ENCODE measurements at places on chromosomes 3 and 15.

DNA sequence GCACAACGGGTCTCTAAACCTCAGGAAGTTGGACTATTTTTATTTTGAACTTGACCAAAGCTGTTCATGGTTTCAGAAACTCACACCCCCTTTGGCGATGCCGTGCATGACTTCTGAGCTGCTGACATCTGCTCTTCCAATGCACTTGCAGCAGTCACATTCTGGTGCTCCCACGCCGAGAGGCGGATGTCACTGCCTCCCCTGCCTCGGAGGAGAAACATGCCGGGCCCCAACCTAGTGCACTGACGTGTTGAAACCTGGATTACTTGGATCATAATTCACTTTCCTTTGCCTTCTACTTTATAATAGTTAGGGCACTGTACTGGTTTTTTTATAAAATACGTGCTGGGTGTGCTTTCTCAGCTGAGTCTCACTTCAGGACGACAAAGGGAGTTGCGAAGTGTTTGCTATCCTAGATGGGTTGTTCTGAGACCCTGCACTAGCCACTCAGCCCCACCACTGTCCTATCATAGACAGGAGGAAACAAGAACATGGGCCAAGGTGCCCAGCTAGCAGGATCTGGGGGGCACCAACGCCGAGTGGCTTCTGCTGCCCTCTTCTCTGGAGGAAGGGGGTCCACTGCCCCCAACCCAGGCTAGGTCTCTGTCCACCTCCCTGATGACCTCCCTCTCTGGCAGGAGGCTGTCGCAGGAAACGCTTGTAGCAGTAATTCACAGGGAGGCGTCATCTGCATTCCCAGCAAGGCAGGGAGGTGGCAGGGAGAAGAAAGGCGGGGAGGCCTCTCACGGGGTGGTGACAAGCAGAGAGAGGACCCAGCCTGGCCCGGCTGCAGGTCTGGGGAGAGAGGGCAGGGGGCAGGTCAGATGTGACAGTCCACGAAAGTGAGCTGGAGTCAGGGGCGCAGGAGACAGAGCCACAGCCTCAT is 158.8 kb upstream of the IQSEC1 start:
- DNase-seq, result peak; percentile 13

- no peak for DNase-seq
Measured at GRCh38 chr3:8724108-8724752, 9.4 kb upstream of the CAV3 start.

DNA sequence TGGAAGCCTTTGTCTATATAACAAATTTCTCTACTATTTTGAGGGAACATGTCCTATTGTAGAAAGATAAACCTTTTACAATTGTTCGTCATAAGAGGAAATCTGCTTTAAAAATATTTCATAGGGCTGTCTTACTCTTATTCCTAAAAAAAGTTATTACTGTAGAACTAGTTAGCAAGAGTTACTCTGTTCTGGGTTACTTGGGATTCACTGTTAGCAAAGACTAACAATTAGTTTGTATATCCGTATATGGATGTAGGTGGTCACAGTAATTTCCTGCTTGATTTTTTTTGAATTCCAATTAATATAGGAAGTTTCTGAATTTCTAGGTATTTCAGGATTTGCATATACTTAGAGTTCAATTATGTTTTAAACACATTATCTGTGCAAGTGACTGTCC is 413.5 kb downstream of the RBMS3 start:
- DNase-seq, result no peak

DNA sequence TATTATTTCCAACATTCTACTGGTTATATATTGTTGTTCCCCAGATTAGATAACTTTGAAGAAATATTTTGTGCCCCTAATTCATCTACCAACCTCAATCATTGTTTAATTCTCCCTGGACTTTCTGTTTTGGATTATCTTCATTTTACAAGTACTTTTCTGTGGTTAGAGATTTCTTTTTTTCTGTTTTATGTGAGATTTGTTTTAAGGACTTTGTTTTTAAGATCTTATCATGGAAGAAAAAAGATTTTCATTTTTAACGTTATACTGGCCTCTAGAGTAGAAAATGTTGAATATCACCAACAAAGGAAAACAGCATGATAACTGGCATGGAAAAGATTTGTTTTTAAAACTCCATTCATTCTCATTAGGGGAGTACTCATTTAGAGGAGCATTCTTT is 210.9 kb upstream of the KCNMB2 start:
- peak; percentile 22 for DNase-seq

- DNase-seq, result peak; percentile 57
Measured at GRCh38 chr15:82108489-82109078, 62.8 kb upstream of the MEX3B start.

DNA sequence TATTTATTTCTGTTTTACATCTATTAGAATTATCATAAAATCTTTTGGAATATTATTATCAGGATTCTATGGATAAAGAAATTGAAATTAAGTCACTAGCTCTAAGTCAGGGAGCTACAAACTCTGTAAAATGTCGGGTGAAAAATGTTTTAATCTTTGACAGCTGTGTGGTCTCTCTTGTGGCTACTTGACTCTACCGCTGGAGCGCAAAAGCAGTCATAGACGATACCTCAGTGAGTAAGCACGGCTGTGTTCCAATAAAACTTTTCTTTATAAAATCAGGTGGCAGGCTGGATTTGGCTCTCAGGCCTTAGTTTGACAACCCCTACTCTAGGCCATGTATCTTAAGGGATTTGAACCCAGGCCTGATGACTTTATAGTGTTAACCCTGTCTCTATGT is 88.5 kb upstream of the PFN2 start:
- no peak for DNase-seq

- DNase-seq, result peak; percentile 27
Measured at GRCh38 chr3:8001712-8002111, 499.9 kb upstream of the LMCD1 start.

GRCh38 chr15:63260791-63261190 is 16.6 kb upstream of the APH1B start:
- DNase-seq, result no peak

DNA sequence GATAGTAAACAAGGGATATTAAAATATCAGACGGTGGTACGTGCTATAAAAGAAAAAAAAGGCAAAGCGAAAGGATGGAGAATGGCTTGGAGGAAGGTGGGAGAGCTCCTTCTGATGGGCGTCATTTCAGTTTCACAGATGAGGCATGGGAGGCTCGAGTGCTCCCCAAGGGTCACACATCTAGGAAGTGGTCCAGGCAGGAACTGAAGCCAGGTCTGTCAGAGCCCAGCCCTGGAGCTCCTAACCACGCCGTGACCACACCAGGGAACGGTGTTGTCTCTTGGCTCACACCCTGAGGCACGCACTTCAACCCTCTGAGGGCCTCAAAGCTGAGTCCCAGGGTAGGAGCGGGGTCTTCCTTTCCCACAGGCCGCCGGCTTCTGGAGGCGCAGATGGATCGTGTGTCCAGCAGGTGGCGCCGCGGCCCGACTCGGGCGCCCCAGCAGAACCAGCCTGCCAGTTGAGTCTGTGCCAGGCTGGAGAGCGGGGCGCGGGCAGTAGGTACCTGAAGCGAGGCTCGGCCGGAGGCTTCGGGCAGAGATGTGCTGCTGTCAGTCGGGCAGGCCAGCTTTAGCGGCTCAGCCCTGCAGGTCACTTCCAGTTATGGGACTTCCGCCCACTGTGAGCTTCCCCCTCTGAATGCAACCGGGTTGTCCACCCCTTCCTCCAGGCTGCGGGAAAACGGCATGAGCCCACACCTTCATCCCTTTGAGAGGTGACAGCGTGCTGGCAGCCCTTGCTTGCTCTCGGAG is 68.1 kb downstream of the SLC6A1 start:
- DNase-seq, result peak; percentile 89

DNA sequence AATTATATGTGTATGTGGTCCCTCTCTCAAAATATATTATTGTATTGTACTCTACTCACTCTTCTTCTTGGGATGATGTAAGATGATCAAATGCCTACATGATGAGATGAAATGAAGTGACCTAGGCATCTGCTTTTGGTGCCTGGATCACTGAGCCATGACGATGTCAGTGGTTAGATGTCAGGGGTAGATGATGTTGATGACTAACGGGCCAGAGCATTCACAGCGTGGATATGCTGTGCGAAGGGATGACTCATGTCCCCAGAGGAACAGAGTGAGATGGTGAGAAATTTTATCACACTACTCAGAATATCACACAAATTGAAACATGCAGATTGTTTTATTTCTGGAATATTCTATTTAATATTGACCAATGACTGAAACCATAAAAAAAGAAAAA is 233.9 kb upstream of the CADM2 start:
- no peak for DNase-seq

DNA sequence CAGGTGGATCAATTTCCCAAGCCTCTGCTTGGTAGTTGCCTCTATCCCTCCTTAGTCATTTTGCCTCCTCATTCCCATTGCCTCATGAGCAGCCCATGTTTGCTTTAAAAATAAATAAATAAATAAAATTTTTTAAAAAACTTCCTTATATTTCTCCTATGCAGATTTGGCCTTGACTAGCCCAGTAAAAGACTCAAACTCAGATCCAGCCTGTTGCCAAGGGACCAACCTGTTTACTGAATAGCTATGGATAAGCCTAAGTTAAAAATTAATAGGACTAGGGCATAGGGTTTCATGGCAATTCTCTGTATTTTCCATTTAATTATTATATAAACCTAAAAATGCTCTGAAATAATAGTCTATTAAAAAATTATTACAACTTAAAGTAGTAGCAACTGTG is 384.4 kb downstream of the RSL24D1 start:
- DNase-seq, result no peak

- DNase-seq, result no peak
Measured at GRCh38 chr3:25377042-25377441, 51.0 kb upstream of the RARB start.

- no peak for DNase-seq
Measured at GRCh38 chr3:195597848-195598247, 14.1 kb upstream of the APOD start.

- no peak for DNase-seq
Measured at GRCh38 chr3:134375582-134376384, 1.5 kb upstream of the AMOTL2 start.

GRCh38 chr3:87033205-87033604 is 42.3 kb upstream of the VGLL3 start:
- no peak for DNase-seq

DNA sequence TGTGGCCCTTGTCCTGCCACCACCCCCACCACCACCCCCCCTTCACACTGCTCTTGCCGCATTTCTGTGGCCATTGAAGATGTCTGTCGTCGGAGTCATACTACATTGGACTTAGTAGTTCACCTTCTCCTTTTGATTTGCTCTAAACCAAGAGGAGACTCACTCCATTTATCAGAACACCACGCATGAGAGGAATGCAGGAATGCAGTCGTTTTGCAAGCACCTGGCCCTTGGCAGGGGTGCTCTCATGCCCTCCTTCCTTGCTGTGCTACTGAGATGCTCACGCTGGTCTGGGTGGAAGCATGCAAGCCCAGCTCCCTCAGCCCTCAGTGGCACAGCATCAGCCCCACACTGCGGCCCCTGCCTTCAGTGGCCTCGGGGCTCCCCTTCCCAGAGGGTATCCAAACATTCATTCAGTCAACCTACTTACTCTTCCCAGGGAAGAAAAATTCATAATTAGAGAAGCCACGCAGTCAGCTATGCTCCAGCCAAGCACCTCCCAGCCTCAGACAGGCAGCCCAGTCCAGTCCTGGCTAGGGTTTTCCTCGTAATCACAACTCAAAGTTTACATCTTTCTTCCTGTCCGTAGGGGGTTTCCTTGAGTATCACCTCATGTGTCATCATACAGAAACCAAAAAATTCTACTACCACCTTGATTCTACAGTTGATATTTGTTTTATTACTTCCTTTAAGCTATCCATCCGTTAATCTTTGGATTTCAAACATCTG is 520.0 kb downstream of the GABRG3 start:
- no peak for DNase-seq

DNA sequence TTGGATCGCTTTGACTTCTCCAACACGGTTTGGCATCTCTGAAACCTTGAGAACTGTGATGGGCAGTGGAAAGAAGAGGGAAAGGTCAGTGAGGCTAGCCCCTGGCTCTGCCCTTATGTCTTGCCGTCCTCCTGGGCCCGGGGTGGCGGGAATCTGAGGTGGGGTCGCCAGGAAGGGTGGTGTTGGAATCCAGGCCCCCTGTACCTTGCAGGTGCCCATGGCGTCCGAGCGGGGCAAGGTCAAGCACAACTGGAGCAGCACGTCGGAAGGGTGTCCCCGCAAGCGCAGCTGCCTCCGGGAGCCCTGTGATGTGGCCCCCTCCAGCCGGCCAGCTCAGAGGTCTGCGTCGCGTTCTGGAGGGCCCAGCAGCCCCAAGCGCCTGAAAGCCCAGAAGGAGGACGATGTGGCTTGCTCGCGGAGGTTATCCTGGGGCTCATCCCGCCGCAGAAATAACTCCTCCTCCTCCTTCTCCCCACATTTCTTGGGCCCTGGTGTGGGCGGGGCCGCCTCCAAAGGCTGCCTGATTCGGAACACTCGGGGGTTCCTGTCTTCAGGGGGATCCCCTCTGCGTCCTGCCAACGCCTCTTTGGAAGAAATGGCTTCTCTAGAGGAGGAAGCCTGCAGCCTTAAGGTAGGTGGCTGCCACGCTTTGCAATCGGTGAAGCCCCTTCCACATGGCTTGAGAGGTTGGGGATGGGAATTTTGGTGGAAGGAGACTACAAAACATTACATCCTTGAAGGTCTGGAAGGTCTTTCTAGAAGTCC is 907 bp downstream of the TATDN2 start:
- DNase-seq, result peak; percentile 48

DNA sequence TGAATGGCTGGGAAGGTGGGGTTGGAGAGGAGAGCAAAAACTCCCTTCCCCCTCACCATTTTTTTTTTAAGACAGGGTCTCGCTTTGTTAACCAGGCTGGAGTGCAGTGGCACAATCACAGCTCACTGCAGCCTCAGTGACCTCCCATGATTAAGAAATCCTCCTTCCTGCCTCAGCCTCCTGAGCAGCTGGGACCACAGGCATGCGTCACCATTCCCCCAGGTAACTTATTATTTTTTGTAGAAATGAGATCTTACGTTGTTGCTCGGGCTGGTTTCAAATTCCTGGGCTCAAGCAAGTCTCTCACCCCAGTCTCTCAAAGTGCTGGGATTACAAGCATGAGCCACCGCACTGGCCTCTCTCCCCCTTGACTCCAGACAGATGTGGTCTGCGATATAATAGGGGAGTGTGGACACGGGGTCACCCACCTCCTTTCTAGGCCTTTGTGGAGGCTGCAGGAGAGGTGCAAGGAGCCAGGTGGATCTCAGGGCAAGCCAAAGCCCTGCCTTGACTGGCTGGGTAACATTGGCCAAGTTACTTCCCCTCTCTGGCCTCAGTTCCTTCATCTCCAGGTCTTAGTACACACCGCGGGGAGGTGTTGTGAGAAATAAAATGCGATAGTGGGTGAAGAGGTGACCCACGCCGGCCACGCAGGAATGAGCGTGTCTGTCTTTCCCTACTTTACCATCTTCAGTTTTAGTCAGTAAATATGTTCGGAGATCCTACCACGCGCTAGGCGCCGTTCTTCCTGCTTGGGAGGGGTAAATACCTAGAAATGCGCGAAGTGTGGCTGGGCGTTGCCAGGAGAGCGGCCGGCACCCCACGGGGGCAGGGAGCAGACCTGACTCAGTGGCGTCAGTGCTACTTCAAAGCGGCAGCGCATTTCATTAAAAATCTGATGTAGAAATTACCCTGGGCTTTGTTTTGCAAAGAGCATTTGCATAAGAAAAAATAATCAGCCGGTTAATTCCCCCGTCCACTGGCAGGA is 20.2 kb upstream of the CORO2B start:
- DNase-seq, result no peak

GRCh38 chr15:31100738-31101137 is 787 bp downstream of the TRPM1 start:
- no peak for DNase-seq
